ENCODE measurements at places on chromosomes 5 and 9. TPM values are rescaled to one million over a fixed set of nuclear protein-coding genes. Genes with fewer than 3 reads are reported as not detected.

The MUSK gene
- not detected for total RNA-seq

The LCN9 gene
- not detected for total RNA-seq

The SAP30L gene
- total RNA-seq, result 46.8 TPM

GRCh38 chr5:41510176-41510831 lies at the start of gene PLCXD3:
TSS of gene PLCXD3 (minus strand) at chr5:41510601. CDS start at chr5:41510526, 75 bp downstream.
- no peak for DNase-seq

GRCh38 chr5:53890490-53890889 lies 330.1 kb downstream of the NDUFS4 start:
- DNase-seq, result no peak

All from activated CD4-positive, alpha-beta T cell treated with anti-CD3 and anti-CD28 coated beads, Interleukin-2, amount 10 ng/mL, durations not matched to agents 7 days and 5 days (primary cell).